ENCODE measurements at places on chromosomes 1 and 21.

DNA sequence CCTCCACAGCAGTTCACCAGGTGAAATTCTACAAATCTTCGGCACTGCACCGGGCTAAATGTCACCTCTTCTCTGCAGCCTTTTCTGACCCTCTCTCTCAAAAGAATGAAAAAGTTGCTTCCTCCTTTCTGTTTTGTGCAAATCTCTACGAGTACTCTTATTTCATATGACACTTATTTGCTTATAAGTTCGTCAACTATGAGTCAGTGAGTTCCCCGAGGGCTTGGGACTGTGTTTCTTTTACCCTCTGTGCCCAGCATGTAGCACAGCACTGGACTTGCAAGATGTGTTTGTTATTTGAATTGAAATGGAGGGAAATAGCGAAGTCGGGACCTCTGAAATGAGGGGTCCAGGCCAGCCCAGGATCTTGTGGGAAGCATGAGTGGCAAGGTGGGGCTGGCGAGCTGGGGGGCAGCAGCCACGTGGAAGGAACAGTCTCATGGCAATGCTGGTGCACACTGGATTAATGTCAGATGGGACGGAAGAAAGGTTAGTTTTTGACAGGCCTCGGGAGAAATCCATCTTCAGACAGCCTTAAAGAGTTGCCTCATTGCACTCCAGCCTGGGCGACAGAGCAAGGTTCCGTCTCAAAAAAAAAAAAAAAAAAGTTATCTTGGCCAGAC, 6.2 kb downstream of the SLC6A9 start:
- no peak for DNase-seq

- DNase-seq, result peak; percentile 75
These were observed 14.4 kb downstream of the SMYD3 start for GRCh38 chr1:246492611-246493245.

GRCh38 chr1:51622455-51622913, 5.6 kb downstream of the OSBPL9 start:
- peak; percentile 82 for DNase-seq

GRCh38 chr1:10759413-10760200, 36.8 kb downstream of the CASZ1 start:
- no peak for DNase-seq

GRCh38 chr1:192580351-192580962, 4.9 kb downstream of the RGS1 start:
- peak; percentile 71 for DNase-seq

GRCh38 chr1:61699911-61700851, 24.8 kb downstream of the TM2D1 start:
- DNase-seq, result no peak

DNA sequence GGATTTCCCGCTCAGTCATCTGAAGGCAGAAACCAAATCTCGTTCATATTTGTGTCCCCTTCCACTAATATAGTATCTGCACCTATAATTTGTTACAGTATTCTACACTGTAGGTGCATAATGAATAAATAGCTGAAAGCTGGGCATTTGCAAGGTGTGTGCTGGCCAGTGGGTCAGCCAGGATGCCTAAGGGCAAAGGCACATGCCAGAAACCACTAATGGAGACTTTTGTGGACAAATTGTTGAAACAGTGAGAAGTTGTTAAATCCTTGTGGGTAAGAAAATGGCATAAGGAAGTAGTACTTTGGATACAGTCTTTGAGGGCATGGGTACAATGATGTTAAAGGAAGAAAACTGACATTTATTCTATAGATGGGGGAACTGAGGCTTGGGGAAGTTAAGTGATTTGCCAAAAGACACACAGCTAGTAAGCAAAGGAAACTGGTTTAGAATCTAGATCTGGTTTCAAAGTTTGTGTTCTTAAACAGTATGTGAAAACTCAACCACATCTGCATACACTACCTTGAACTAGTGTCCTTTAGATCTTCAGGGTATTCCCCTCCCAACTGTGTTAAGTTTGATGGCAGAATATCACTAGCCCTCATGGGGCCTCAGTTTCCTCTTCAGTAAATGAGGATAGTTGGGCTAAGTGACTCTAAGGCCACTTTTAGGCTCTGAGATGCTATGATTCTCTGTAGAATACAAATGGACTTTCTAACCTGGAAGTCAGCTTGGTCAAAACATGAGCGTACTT, 26.5 kb upstream of the LRRC8C start:
- DNase-seq, result no peak

- DNase-seq, result no peak
These were observed 13.7 kb upstream of the LBR start for GRCh38 chr1:225441314-225442122.

- no peak for DNase-seq
These were observed 6.6 kb downstream of the KLHDC8A start for GRCh38 chr1:205350124-205350523.

DNA sequence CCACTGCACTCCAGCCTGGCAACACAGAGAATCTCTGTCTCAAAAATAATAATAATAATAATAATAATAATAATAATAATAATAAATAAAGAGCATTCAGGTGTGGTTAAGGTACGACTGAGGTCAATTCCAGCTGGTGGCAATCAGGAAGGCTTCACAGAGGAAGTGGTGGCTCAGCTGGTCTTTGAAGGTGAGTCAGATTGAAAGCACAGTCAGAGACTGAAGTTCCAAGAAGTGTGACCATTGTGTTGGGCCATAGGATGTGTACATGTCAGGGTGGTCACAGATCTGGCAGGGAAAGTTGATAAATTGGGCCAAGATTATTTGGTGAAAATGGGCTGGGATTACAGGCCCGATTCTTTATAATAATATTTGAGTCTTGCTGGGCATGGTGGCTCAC, 31.0 kb upstream of the MED18 start:
- DNase-seq, result no peak

- no peak for DNase-seq
These were observed 37.1 kb upstream of the CR2 start for GRCh38 chr1:207417076-207417475.

GRCh38 chr1:201539561-201540431, 869 bp downstream of the NAV1 start:
- DNase-seq, result no peak

DNA sequence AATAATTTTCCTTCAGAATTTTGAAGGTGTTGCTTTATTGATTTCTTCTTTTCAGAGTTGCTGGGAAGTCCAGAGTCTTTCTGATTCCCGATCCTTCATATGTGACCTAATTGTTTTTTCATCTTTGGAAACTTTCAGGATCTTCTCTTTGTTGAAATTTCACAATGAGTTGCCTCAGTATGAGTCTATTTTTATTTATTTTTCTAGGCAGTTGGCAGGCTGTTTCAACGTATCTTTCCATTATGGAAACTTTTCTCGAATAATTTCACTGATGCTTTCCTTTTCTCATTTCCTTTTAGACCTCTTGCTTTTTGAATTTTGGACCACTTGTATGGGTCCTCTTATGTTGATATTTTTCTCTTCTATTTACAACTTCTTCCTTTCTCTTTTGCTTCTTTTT, 354.3 kb downstream of the TGFB2 start:
- no peak for DNase-seq

GRCh38 chr1:193062698-193063463, 3.5 kb downstream of the RO60 start:
- DNase-seq, result peak; percentile 48

DNA sequence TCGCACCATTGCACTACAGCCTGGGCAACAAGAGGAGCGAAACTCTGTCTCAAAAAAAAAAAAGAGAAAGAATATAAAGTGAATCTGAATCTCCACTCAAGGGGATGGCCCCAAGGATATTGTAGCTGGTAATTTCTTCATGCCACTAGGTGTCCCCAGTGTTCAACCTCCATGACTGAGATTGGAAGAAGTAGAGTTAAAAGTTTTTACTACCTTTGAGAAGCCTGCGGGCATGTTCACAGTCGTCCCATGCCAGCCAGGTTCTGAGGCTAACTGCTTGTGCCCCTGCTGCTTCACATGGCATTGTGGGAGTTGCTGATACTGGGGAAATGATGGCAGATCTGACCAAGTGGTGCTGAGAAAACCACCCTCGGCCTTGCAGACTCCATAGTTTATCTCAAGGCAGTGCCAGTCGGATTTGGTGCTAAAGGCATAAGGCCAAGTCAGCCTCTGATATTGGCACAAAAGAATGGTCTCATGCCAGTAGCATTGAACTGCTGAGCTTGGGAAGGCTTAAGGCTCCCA, 10.8 kb upstream of the SHISA4 start:
- peak; percentile 46 for DNase-seq

GRCh38 chr1:228345201-228345930, 61.3 kb downstream of the TRIM11 start:
- no peak for DNase-seq

GRCh38 chr1:64711266-64711665, 33.6 kb upstream of the RAVER2 start:
- DNase-seq, result no peak

DNA sequence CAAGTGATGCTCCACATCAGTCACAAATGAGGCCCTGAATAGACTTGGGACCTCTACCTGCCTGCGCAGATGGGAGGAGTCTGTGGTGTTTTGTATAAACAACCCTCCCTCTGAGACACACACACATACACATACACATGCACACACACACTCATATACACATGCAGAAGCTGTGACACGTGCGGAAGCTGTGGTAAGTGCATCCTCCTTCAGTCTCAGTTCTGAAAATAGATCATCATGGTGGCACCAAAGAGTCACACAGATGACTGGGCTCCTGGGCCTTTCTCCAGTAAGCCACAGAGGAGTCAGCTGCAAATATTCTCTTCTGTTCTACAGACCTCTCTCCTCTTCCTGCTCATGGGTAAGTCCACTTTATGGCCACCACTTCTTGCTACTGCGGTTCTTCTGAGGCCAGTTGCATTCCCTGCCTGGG, at the start of gene LY9:
LY9 (plus strand) TSS at position 224 of the 433 bp plus-strand sequence; CDS start at position 238, 14 bp downstream.
- no peak for DNase-seq

GRCh38 chr1:244863491-244864252, 671 bp downstream of the HNRNPU start:
- no peak for DNase-seq

DNA sequence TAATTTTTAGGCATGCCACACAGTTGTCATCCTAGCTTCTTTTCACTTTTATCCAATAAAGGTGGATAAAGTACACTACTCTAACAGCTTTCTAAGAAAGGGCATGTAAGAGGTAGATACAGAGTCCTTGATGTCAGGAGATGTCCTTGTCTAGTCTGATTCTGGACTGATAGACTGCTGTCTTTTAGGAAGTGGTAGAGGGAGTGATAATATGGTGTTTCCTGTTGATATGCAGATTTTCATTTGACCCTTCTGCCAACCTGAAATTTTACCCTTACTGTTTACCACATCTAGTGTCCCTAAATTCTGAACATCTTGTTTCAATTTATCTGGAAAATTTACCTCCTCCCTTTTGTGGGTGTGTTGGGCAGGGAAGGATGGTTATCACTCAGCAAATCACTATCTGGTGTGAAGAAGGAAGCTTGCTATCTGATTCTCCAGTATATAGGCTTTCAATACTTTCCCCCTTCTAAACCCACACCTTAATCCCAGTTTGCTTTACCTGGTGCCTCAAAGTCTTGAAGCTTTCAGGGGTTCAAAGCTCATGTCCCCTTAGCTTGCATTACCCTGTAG, 354.9 kb upstream of the SNX7 start:
- no peak for DNase-seq
